NCI-H460 (cell line): ENCODE measurements at places on chromosomes 2 and 18.

DNA sequence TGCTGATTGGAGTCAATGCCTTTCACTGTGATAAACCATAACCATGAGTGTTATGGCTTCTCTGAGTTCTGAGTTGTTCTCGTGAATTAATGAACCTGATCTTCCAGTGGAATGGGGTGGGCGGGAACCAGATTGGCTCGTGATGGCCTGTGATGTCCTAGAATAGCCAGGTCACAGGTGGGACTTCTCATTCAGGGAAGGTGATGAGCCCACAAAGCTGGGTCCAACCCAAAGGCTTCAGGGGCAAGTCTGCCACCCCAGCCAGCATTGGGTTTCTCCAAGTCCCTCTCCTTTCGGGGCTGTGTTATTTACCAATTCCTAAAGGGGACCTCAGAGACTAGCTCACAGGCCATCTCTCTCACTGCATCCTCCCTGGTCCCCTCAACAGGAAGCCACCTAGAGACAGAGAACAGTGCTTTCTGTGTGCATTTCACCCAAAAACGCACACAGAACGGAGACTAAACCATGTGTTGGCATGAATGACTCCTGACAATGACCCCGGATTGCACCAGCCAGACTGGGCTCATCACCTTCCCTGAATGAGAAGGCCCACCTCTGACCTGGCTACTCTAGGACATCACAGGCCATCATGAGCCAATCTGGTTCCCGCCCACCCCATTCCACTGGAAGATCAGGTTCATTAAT lies 85.5 kb downstream of the MALT1 start:
- DNase-seq, result no peak

DNA sequence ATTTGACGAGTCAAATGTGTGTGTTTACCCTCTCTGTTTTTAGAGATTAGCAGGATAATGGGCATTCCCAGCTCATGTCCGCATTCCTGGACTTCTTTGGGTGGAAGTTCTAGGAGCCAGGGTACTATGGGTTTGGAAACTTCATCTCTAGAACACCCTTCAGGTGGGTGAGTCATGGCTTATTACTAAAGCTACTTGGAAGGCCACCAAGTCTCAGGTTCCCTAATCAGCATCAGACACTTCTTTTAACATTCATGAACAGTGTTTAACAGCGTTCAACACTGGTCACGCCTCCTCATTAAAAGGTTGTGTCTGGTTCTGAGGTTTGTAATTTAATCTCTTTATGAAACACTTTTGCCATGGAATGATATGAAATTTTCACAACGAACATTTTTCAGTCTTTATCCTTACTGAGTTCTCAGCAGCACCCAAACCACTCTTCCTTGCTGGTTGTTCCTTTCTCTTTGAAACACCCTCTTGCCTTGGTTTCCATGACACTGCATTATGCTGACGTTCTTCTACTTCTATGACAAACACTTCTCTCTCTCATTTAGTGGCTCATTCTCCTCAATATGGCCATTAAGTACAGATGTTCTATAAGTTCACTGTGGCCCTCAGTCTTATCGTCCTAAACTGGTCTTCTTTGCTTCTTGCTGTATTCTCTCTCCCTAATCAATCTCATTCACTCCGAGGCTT lies 49.3 kb downstream of the MMADHC start:
- no peak for DNase-seq

DNA sequence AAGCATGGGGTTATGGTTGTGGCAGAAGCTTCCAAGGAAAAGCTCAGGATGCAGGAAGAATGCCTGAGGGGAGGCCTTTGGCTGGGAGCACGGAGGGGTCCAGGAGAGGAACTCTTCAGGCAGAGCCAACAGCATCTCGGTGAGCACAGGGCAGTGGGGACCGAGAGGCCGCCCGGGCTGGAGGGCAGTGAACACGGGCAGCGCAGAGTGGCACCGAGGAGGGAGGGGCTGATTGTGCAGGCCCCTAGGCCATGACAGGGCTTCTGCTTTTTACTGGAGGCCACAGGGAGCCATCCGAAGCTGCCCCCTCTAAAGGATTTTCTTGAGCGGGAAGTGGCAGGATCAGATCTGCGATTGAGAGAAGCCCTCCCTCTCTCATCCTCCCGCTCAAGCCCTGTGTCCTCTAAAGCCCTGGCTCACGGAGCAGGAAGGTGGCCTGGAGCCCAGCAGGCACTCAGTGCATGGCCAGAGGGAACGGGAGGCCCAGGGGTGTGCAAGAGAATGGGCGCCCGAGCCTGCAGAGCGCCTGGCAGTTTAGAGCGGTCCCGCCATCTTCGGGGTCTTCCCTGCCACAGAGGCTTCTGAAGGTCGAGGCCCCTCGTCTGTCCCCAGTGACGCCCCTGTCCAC lies 110.0 kb upstream of the STON1 start:
- DNase-seq, result no peak

- no peak for DNase-seq
These were observed 41.7 kb downstream of the TEX44 start for GRCh38 chr2:231634412-231634811.

- no peak for DNase-seq
These were observed 85.2 kb downstream of the MDH1 start for GRCh38 chr2:63673865-63674533.

DNA sequence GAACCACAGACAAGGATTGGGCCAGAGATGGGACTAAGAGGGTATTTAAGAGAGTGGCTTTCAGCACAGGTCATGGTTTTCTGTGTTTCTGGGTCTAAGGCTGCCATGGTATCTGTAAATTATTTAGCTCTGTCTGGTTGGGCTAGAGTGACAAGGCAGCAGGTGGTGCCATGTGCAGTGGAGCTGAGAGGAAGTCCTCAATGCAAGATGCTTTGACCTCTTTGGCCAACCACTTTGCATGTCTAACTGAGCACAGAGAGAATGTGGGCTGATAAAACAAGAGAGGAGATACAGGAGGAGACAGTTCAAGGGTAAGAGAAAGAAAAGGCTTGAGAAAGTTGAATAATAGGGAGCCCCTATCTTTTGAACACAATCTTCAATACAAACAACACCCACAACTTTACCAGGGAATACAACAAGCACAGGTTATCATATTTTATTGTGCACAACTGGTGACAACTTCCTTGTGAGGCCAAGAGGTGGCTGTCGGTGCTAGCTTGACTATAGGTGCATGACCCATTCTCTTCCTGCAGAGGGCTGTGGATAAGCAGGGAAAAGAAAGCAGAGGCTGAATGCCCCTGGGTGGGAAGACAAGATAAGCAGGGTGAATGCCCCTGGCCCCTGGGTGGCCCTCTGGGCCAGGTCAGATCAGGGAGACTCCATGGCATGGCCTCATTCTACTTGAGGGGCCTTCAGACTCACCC lies 12.3 kb downstream of the FLACC1 start:
- no peak for DNase-seq

GRCh38 chr2:160816916-160817499 lies 323.4 kb upstream of the RBMS1 start:
- no peak for DNase-seq

DNA sequence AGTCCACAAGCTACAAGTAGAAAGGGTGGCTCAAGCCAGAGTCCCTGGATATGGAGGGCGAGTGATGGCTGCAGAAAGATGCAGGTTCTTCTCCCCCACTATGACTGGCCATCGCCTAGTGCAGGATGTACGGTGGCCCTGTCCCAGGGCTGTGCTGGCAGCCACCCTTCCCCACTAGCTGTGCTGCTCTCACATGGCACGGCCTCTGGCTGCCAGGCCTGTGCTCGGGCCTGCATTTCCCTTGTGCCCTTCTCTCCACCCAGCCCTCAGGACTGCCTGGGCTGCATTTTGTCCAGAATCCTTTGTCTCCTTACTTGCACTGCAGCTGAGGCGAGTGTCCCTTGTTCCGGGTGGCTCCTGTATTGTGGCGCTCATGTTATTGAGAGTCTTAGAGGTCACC lies 1.6 kb upstream of the RAMP1 start:
- no peak for DNase-seq

- peak; percentile 61 for DNase-seq
These were observed at the start of gene GATA6 for GRCh38 chr18:22169011-22169888. GATA6 (plus strand) TSS chr18:22169589; CDS start chr18:22171145, 1,556 bp downstream.

DNA sequence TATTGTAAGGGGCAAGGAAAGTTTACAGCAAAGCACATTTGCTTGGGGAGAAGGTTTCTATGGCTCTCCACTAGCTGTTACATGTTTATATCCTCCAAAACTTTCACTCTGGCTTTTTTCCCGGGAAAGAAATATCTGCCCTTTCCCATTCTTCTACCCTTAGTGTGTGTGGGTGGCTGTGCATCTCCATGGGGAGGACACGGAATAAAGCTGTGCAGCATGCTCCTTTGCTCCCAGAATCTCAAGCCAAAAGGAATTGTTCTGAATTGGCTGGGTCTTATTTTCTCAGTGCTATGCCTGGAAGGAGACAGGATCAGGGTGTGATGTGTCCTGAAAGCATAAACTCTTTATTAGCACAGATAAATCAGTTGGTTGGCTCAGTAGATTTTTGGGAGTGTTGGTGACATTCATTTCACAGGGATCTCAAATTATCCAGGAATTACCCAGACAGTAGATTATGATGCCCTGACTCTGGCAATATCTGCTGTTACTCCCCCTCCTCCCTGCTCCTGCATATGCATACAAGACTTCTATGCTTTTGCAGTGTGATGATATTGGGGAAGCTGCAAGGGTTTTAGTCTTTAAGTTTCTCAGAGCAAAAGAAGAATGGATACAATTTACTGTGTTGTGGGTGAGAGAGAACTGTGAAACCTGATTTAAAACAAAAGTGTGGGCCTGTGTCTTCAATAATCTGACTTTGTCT lies 63.1 kb downstream of the PARD3B start:
- DNase-seq, result no peak

- DNase-seq, result no peak
These were observed 3.4 kb upstream of the DNAJC5G start for GRCh38 chr2:27271631-27272340.

GRCh38 chr2:43225788-43226557 lies 433 bp downstream of the ZFP36L2 start:
- no peak for DNase-seq

DNA sequence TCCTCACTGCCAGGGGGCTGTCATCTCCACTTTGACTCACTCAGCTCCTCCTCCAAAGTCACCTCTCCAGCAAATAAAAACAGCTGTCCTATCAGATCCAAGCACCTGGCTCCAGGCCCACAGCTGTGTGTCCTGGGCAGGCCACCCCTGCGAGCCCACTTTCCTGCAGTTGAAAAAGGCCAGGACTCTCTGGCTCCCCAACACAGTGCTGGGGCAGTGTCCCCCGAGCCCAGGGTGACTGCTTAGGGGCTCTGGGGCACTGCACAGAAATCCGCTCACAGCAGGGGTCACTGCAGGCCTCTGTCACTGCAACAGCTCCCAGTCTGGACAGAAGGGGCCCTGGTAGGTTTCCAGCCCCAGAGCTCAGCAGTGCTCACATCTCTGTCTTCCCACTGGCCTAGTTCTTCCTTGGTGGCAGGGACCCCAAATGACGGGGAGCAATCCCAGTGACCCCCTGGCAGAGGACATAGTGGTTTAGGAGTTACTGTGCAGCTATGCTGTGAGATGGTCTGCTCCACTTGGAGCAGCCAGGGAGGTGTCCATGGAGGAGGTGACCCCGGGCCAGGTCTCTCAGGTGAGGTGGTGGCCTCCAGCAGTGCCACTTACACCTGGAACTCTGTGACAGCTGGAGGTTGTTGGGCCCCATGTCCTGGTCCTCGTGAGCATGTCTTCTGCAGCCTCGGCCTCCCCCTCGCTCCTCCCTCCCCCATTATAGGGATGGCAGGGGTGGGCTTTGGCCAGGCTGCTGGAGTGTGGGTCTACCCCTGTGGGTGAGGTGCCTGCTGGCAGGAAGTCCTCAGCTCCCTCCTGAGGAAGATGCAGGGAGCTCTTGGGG lies 35.5 kb downstream of the HS6ST1 start:
- no peak for DNase-seq

- DNase-seq, result no peak
These were observed 564 bp downstream of the DPYSL5 start for GRCh38 chr2:26848336-26849055.

DNA sequence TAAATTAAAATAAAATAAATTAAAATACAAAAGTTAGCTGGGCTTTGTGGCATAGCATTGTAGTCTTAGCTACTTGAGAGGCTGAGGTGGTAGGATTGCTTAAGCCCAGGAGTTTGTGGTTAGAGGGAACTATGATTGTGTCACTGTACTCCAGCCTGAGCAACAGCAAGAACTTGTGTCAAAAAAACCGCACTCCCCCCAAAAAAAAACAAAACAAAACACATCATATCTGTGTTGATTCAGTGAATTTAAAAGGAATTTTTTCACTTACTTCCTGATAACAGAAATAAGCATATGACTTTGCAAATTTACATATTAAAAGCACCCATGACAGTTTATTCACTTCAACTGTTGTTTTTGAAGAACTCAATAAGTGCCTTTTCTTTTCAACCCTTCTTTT lies 68.1 kb upstream of the PELI1 start:
- DNase-seq, result no peak

DNA sequence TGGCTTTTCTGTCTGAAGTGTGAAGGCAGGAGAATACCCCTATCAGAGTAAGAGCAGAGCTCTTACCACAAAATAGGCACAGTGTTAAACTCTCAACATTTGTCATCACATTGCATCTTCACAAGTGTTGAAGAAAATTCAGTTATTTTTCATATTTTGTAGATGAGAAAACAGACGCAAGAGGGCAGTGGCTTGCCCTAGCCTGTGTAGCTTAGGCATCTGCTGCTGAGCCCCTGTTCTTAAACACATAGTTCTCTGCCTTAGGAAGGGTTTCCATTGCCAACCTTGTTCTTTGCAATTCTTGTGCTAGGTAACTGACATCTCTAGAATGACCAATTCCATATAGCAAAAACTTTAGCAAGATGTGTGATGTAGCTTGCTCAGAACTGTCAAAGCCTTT lies 112.7 kb upstream of the RMDN2 start:
- DNase-seq, result no peak

DNA sequence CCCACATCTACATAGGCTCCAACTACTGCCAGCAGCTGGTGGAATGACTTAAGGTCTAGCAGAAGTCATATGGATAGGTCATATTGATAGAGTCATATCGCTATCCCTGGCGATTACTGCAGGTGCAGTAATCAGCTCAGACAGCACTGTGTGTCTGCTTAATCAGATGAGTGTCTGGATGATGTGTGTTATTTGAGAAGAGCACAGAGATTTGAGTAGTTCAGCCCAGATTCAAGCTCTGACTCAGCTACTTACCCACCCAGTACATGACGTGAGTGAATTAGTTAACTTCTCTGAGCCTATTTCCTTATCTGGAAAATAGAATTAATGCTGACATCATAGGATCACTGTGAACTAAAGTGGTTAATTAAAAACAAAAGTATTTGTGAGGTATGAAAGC lies 78.9 kb downstream of the EHD3 start:
- no peak for DNase-seq

- no peak for DNase-seq
These were observed 106.2 kb downstream of the RTP5 start for GRCh38 chr2:241975593-241976284.

DNA sequence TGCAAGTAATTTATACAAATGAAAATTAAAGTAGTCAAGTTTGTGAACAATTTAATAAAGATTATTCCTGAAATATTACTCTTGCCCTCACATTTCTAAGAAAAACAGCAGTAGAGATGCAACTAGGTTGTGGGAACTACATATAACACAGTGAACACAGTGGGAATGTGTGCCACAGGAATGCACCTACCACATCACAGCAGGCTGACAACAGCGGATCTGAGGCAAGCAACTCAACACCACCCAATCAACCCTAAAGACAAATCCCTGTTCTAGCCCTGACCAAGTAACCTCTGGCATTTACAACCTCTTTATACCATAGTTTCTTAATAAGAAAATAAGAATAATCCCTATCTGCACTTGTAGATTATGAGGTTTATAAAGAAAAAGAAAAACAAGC lies 23.4 kb downstream of the MBOAT2 start:
- no peak for DNase-seq

GRCh38 chr18:13793819-13794218 lies 30.1 kb upstream of the MC5R start:
- no peak for DNase-seq
